ENCODE measurements at places on chromosomes 1 and 21.

DNA sequence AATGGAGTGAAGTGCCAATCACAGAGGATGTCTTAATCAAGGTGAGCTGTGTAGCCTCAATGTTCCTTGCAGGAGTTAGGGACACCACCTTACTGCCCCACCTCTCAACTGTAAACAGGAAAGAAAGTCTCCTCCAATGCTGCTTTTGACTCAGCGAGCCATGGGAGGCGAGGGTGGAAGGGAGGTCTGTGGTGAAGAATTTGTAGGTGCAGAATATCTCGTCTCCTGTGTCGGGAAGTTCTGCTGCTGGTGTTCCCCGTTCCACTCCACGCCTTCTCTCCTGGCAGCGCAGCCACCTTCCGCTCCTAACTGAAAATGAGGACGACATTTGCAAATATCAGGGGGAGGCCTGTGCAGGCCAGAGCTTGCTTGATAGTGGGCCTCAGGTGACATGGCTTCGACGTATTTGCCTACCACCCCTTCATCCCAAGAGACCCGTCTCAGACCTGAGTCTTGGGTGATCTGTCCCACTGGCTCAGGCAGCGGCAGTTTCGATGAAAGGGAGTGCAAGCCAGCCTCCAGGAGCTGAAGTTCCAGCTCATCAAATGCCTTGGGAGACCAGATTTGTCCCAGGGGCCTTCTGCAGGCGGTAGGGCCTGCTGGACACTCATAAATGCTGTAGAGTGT lies 368.3 kb upstream of the C1orf174 start:
- no peak for DNase-seq

DNA sequence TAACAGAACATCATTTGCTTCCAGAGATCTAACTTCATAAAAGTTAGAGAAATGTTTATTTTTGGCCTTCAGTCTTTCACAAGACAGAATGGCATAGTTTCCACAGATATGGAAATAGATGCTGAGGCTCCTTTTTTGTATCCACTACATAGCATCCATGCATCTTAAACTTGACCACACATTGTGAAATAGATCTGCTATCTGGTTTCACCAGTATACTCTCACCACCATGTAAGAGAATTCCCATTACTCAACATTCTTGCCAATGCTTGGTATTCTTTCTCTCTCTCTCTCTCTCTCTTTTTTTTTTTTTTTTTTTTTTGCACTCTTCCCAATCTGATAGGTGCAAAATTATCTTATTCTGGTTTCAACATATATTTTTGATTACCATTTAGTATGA lies 52.1 kb upstream of the PRMT6 start:
- no peak for DNase-seq

- no peak for DNase-seq
These were observed 10.8 kb downstream of the ASAP3 start for GRCh38 chr1:23473037-23473800.

GRCh38 chr1:199723250-199723956 lies 304.1 kb upstream of the NR5A2 start:
- no peak for DNase-seq

- DNase-seq = no peak
These were observed 28.0 kb downstream of the SYDE2 start for GRCh38 chr1:85172684-85173337.

- no peak for DNase-seq
These were observed 140.9 kb downstream of the MIS18A start for GRCh38 chr21:32137931-32138330.

GRCh38 chr1:17569200-17570139 lies 30.0 kb downstream of the ARHGEF10L start:
- no peak for DNase-seq

All from GF-D8 (cell line).